ENCODE measurements at places on chromosomes 1 and 21. TPM values are rescaled to one million over a fixed set of nuclear protein-coding genes. Genes with fewer than 3 reads are reported as not detected.

Gene C1orf116
- total RNA-seq: 16.3 TPM

DNA sequence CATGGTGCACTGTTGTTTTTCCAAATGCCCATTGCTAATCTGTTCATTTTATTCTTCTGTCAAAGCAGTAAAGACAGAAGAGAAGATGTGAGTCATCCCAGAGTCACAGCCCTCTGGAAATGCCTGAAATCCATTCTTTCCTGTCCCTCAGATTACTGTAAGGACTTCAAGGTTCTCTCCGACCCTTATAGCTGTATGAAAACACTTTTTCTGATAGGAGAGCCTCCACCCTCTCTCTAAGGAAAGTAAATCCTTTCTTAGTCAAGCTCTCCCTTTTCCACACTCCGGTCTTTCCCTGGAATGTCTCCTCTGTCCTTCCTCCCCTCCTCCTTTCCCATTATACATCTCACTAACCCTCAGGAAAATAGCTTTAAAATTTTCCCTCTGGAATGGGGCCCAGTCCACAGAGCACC, 3.5 kb upstream of the PRDX6 start:
- peak; percentile 79 for DNase-seq

Gene TNNI3K
- not detected for total RNA-seq

Gene TTLL7
- 14.0 TPM for total RNA-seq

DNA sequence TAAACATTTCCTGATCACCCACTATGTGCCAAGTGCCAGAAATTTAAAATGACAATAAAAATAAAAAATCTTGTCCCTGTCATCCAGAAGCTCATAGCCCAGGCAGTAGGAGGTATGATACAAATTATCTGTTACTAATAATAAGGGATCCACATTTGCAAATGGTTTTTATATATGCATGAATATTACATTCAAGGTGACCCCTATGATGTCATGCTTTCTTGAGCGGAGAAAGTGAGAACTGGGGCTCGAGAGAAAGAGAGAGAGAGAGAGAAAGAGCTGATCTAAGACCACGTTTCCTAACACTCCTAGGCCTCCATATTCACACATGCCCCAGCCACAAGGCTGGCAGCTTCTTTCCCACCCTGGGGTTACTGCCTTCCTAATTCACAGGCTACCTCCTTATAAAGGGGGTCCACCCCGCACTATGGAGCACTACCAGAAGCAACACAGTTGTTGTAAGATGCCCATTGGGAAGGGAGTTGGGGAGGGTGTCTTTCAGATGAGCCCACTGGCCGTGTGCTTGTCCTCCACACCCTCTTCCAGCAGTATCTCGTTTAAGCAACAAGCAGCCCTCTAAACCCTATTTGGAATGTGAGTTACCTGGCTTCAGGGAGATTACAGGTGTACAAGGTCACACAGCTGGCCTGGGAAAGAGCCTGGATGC, 28.8 kb upstream of the LRRN2 start:
- no peak for DNase-seq

- DNase-seq: no peak
Measured at GRCh38 chr21:45542667-45543370, 579 bp upstream of the SLC19A1 start.

- DNase-seq: no peak
Measured at GRCh38 chr1:54979327-54979891, 1.0 kb upstream of the TMEM61 start.

Gene PLA2G2F
- total RNA-seq: 0.52 TPM

DNA sequence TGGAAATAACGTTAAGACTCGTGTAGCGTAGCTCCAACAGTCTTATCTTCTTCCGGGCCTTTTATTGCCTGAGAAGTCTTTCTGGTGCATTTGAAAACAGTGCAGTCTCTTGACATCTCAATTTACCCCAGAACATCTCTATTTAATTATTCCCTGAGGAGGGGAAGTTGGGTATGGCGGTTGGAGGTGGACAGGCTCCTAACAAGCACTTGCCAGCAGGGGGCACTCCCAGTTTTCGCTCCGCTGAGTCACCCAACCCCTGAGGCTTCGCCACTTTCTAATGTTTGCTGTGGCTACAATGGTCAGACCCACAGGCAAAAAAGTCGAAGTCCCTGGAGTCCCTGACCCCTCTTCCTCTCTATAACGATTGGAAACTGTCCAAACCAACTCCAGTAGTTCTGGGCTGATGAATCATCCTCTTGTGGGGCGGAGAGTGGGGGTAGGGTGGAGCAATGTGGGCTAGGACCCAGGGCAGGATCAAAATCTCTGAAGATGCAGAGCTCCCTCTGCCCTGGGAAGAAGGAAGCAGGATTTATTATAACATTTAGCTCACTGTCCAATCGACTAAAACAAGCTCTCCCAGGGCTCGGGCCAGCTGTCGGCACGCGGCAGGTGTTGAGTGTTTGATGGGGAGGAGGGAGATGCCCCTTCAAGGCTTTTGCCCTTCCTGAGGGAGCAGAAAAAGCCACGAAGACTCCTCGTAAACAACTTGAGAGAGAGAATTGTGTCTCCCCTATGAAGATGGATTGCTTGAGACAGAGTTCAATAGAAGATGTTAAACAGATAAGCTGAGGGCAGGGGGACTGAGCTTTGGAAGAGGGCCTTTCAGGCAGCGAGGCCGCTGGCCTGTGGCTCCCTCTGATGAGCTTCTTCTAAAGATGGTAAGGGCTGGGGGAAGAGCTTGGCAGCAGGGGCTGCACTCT, 85.7 kb downstream of the BRINP2 start:
- peak; percentile 99 for DNase-seq

Gene TMEM269
- not detected for total RNA-seq

DNA sequence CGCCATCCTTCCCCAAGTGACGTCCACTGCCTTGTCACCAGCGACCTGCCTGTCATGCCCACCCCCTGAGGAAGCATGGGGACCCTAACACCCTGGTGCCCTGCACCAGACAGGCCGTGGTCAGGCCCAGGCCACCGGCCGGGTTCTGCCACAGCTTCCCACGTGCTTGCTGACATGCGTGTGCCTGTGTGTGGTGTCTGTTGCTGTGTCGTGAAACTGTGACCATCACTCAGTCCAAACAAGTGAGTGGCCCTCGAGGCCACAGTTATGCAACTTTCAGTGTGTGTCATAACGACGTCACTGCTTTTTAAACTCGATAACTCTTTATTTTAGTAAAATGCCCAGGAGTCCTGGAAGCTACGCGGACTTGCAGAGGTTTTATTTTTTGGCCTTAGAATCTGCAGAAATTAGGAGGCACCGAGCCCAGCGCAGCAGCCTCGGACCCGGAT, 8.5 kb upstream of the CTRC start:
- peak; percentile 32 for DNase-seq

Gene JTB
- total RNA-seq: 116 TPM

- no peak for DNase-seq
Measured at GRCh38 chr1:59427784-59428183, 130.9 kb downstream of the FGGY start.

- no peak for DNase-seq
Measured at GRCh38 chr1:5995871-5996630, 3.8 kb upstream of the NPHP4 start.

- DNase-seq: no peak
Measured at GRCh38 chr21:20261364-20261763, 736.8 kb upstream of the NCAM2 start.

GRCh38 chr1:215986401-215986800, 419.3 kb downstream of the KCTD3 start:
- no peak for DNase-seq

GRCh38 chr1:95927061-95927460, 693.1 kb downstream of the RWDD3 start:
- DNase-seq: no peak

GRCh38 chr1:21188235-21188634, 11.5 kb upstream of the EIF4G3 start:
- DNase-seq: no peak
